Renal cortex interstitium (tissue), 15 donors: ENCODE measurements at places on chromosomes 3 and 15.

DNA sequence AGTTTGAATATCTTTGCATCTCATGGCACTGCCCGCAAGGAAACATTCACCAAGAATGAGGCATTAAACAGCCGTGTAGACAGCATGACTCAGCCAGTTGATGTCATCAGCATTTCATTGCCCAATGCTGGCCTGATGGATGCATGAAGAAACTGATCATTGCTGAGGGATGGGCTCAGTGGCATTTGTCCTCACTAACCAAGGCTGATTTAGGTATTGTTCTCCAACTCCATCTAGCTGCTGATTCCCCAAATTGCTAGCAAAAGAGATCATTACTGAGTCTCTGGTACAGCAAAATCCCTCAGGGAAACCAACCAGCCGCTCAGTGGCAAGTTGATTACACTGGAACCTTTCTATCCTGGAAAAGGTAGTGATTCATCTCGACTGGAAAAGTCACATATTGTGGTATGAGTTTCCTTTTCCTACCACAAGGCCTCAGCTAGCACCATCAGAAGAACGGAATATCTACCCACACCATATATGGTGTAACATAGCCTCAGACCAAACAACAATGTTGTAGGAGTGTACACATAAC, 186.5 kb upstream of the GAP43 start:
- DNase-seq, result no peak

DNA sequence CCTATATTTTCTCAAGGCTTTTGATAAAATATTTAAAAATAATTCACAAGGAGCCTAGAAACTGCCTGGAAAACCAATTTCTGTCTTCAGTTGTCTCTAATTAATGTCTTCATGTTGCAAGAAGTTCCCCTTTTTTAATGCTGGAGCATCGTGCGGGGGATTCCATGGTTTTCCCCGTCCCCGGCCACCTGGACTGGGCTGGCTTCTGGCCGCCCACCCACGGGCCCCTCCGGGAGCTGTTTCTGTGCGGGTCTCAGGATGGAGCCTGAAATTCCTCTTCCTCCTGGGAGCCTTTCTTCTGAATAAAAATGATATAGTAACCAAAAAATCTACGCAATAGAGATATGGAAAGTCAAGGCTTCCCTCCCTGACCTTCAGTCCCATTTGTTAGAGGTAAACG, 8.1 kb upstream of the LRRK1 start:
- no peak for DNase-seq

- DNase-seq, result no peak
These were observed 23.8 kb upstream of the ANXA2 start for GRCh38 chr15:60421544-60421943.

- DNase-seq, result no peak
These were observed 15.5 kb downstream of the TBC1D2B start for GRCh38 chr15:78061963-78062427.

GRCh38 chr3:172280406-172281051, 167.7 kb downstream of the GHSR start:
- DNase-seq, result no peak

- DNase-seq, result no peak
These were observed 67.2 kb upstream of the ATP2C1 start for GRCh38 chr3:130826516-130827182.
